ENCODE measurements at places on chromosomes 5 and 9.

- no peak for DNase-seq
Observed at GRCh38 chr5:168073991-168074800, 217.2 kb upstream of the WWC1 start.

DNA sequence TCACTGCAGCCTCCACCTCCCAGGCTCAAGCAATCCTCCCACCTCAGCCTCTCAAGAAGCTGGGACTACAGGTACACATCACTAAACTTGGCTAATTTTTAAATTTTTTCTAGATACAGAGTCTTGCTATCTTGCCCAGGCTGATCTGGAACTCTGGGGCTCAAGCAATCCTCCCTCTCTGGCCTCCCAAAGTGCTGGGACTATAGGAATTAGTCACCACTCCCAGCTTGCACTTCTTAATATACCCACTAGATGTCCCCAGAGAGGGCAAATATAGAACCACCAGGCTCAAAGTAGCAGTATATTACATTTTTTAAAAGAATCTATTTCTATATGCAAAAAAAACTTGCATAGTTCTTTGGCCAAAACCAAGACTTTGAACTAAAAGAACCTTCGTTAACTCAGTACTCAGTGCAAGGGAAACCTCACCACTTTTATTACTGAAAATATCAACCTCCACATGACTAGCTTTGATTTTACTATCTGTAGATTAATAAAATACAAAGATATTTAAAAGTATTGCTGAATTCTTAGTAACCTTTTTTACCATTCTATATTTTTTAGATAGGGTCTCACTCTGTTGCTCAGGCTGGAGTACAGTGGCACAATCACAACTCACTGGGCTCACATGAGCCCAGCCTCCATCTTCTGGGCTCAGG, 25.8 kb upstream of the HSD17B3 start:
- peak; percentile 65 for DNase-seq

DNA sequence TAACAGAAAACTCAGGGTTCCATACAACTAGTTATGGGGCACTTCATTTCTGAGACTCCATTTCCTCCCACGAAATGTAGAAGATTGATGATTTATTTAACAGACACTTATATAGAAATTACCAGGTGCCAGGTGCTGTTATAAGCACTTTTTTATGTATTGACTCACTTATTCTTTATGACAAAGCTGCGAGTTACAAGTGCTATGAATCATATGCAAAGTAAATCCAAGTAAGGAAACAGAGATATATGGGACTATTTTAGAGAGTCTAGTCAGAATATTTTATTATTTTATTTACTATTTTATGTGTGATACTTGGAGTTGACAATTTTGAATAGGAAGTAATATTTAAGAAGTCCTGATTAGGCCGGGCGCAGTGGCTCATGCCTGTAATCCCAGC, 822.8 kb upstream of the C9orf72 start:
- no peak for DNase-seq

DNA sequence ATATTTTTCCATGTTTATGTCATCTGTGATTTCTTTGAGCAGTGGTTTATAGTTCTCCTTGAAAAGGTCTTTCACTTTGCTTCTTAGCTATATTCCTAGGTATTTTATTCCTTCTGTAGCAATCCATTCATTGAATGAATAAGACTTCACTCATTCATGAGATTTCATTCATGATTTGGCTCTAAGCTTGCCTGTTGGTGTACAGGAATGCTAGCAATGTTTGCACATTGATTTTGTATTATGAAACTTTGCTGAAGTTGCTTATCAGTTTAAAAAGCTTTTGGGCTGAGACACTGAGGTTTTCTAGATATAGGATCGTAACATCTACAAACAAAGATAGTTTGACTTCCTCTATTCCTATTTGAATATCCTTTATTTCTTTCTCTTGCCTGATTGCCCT, 15.9 kb downstream of the RLN2 start:
- no peak for DNase-seq

DNA sequence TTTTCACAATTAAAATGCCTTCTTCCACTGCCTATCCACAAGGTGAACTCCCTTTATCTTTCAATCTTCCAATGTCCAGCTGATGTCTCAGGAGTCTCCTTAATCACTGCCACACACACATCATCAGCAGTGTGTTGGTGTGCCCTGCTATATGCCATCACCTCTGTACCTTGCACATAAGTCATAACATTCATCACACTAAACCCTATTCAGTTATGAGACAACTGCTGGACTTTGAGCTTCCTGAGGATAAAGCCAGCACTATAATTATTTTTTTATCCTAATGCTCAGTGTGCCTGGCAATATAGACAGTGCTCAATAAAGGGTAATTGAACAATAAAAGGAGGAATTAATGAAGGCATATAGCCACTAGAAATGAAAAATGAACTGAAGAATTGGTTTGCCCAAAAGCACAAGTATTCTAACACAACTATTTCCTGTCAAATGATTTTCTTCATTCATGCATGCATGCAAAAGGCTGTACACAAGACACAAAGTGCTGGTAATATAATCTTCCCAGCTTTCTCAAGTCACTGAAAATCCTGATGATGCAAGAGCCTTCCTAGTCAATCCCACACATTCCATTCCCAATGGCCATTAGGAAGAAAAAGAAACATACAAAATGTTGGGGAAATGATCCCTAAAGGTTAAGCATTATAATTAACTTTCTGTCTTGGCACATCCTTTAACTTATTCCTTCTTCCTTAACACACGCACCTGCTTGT, 32.4 kb downstream of the LPAR1 start:
- no peak for DNase-seq

DNA sequence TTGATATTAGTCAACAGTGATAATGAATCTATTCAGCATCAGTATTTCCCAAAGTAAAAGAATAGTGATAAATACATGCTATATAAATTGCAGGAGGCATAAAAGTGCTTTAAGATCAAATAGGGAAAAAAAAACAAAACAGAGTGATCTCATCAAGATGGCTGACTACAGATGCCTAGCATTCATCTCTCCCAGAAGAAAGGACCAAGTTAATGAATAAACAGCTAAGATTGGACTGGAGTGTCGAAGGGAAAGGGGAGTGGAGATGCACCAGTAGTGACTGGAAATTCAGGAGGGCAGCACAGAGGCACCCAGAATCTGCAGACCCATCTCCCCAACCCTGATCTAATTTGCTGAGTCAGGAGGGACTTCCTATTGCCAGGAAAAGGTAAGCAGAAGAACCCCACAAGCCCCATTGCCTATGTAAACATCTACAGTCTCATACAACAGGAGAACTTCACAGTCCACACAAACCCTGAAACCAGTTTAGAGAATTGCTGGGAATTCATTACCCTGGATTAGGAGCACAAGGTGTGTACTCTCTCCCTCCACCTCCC, 699.4 kb downstream of the PTPRD start:
- no peak for DNase-seq

DNA sequence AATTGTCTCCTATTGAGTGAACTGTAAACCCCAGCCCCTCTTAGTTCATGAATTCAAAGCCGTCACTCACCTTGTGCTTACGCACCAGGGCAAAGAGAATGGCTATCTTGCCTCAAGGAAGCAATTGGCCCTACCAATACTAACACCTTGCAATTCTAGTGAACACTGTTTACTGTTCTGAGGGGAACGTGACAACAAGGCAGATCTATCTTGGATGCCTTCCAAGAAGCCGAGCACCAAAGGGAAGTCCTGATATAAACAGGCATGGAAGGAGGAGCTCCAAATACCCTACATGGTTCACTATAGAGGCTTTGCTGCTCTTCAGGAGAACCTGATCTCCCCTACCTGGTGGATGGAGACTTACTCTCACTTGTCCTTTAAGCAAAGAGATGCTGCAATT, 1.7 kb upstream of the PLPPR1 start:
- DNase-seq = peak; percentile 41

- no peak for DNase-seq
Observed at GRCh38 chr5:172149073-172149472, 39.0 kb downstream of the STK10 start.

GRCh38 chr9:116232424-116233159, 79.0 kb downstream of the PAPPA start:
- no peak for DNase-seq

- DNase-seq = no peak
Observed at GRCh38 chr9:137703842-137704508, 85.2 kb downstream of the EHMT1 start.
